ENCODE measurements at places on chromosomes 2 and 18. TPM values are rescaled to one million over a fixed set of nuclear protein-coding genes. Genes with fewer than 3 reads are reported as not detected.

Gene B4GALT6
- total RNA-seq, result 21.4 TPM

Gene C2orf80
- total RNA-seq, result not detected

Gene AQP12A
- not detected for total RNA-seq

Gene OXER1
- not detected for total RNA-seq

Gene ALK
- not detected for total RNA-seq

Gene PSTPIP2
- total RNA-seq, result 3.0 TPM

Gene IL37
- total RNA-seq, result not detected

Gene MATN3
- total RNA-seq, result 3.0 TPM

- DNase-seq, result no peak
These were observed 143.2 kb upstream of the TWIST2 start for GRCh38 chr2:238704471-238705225.

GRCh38 chr2:135246711-135247270, 194.7 kb downstream of the RAB3GAP1 start:
- no peak for DNase-seq

DNA sequence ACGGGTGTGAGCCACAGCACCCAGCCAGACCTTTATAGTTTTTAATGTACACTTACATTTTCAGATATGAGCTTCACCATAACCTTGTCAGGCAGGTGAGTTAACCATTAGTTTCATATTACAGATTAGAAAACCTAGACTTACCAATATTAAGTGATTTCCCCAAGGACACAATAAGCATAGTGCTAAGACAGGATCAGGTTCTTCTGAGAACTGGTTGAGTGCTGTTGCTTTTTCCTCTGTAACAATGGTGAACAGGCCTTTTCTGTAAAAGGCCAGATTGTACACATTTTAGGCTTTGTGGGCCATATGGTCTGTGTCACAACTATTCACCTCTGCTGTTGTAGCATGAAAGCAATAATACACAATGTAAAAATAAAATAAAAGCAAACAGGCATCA, 332.0 kb downstream of the PIK3C3 start:
- DNase-seq, result no peak

- DNase-seq, result no peak
These were observed 107.4 kb downstream of the NCK2 start for GRCh38 chr2:105852066-105852465.

DNA sequence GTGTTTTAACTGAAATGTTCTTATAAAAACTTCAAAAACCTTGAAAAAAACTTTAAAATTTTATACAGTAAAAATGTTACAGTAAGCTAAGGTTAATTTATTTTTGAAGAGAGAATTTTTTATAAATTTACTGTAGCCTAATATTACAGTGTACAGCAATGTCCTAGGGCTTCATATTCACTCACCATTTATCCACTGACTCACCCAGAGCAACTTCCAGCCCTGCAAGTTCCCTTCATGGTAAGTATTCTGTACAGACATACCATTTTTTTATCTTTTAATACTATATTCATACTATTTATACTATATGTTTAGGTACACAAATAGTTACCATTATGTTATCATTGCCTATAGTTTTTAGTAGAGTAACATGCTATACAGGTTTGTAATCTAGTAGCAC, 396.7 kb upstream of the MMADHC start:
- DNase-seq, result no peak

DNA sequence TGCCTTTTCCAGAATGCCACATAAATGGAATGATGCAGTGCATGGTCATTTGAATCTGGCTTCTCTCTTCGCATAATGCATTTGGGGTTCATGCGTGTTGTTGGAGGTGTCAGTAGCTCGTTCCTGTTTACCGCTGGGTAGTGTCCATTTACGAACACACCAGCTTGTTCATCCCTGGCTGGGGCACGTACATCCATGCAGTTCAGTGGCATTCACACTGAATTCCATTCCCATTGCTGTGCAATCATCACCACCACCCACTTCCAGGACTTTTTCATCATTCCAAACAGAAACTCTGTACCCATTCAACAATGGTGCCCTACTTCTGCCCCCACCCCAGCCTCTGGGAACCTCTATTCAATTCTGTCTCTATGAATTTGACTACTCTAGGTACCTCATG, 14.7 kb upstream of the CIDEA start:
- DNase-seq, result no peak

DNA sequence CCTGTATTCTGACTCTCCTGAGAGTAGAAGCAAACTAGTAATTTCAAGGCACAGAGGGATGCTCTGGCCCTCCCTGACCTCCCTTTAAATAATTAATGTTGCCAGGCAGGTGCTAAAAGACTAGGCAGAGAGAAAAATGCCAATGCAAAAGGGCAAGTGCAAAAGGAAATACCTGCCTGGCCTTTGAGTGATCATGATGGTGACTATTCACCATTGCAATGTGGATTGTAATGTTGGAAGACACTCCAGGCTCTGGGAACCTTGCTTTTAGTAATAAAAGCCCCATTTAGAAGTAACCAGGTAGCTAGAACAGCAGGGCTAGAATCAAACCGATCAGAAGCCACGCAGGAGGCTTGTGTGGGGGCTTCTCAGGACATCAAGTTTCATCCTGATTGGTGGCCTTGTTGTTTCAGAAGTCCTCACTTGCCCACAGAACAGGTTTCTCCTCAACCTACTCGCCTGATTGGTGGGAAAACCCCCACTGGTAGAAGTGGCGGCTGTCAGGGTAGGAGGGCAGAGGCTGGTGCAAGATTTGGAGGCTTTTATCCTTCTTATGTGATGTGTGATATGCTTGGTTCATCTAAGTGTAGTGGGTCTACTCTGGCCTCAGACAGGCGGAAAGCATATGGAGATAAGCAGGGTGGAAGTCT, 16.0 kb upstream of the CHRNA1 start:
- no peak for DNase-seq

DNA sequence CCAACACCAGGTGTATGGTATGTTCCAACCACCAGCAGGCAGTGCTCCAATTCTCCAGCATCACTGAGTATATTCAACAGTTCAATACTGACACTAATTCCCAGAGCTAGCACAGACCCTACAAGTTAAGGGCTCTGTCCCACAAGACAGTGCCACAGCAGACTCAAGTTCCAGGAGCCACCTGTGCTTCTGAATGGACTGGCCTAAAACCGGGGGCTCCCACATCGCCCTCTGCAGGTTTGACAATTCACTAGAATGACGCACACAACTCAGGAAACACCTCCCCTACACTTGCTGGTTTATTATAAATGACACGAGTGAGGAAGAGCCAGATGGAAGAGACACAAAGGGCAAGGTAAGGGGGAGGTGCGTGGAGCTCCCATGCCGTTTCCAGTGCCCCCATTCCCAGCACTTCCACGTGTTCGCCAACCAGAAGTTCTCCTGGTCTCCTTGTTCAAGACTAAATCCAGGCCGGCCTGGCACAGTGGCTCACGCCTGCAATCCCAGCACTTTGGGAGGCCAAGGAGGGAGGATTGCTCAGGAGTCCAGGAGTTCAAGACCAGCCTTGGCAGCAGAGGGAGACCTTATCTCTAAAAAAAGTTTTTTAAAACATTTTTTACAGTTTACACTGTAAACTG, 12.2 kb upstream of the ATP6V1B1 start:
- DNase-seq, result no peak

DNA sequence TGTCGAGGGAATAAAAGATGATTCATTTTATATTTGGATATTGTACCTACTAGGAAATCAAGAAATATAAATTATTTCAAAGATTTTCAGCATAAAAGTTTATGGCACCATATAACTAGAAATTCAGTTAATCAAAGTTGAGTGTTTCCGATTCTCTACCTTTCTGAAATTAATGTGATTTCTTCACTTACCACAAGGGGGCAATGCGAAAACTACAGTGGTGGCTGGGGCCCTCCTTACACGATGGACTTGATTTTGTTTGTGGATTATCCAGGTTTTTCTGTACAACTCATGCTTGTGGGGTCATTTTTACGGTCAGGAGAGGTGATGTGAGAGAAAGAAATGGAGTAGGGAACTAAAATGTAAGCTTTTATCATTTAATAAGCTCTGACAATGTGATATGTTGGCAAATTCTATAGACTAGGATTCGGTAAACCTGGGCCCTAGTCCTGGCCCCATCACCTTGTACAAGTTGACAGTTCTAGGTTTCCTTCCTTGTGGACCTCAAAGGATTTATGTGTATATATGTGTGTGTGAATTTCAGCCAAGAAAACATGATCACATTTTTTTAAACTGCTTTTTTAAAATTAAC, 47.6 kb downstream of the G6PC2 start:
- peak; percentile 21 for DNase-seq

- DNase-seq, result no peak
These were observed 72.9 kb downstream of the CLHC1 start for GRCh38 chr2:55159037-55159651.

DNA sequence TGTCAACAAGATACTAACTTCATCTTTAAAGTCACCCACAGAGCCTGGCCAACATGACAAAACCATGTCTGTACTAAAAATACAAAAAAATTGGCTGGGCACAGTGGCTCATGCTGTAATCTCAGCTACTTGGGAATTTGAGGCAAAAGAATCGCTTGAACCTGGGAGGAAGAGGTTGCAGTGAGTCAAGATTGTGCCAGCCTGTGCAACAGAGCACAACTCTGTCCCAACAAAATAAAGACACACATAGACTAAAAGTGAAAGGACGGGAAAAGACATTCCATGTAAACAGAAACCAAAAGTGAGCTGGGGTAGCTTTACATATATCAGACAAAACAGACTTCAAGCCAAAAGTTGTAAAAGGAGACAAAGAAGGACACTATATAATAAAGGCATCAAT, 34.8 kb downstream of the USP34 start:
- no peak for DNase-seq

GRCh38 chr2:178677599-178677998, 129.6 kb downstream of the TTN start:
- no peak for DNase-seq

DNA sequence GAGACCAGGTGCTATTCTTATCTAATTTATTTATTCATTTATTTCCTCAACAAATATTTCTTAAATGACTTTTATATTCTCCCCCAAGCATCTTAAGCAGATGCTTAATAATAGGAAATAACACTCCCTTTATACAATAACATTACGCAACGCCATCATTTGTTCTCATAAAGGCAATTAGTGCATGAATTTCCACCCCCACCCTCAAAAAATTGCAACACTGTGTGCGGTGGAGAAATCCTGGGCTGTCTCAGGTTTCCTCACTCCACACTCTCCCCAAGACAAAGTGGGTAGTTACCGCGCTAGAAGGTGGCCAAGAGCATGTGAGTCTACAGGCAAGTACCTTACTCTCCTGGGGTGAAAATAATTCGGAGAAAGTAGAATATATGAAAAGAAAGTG, 37.0 kb upstream of the CTDP1 start:
- DNase-seq, result no peak
